ENCODE measurements at places on chromosomes 6 and 20.

GRCh38 chr6:34239500-34239825 lies 2.8 kb downstream of the HMGA1 start:
- DNase-seq: no peak

- no peak for DNase-seq
These were observed 338 bp downstream of the SRXN1 start for GRCh38 chr20:652615-653109.

DNA sequence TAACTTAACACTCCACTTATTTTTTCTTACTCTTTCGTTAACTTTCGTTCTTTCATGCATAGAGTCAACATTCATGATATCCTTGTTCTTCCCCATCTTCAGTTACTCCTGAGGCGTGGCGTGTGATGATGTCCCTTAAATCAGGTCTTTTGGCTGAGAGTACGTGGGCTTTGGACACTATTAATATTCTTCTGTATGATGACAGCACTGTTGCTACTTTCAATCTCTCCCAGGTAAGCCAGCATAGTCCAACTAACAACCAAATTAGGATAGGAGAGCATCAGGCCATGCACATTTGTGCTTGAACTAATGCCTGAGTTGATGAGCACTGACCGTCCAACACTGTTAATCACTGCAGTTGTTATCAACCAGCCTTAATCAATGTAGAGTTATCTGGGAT lies 119.6 kb downstream of the TMEM242 start:
- no peak for DNase-seq

DNA sequence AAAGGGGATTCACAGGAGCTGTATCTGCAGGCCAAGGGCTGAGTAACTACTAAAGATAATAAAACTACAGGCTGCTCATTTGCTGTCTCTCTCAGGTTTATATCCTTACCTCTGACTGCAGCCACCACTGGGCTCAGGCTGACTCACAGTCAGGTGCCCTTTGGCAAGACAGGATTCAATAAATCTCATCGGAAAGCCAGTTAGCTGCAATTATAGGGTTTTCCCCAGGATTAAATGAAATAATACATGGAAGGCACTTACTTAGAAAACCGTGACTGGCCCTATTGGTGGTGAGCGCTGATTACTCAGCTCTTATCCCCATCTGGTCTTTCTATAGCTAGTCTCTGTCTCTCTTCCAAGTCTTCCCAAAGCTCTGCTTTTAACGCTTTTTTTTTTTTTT lies 26.4 kb downstream of the RMND1 start:
- DNase-seq: no peak

DNA sequence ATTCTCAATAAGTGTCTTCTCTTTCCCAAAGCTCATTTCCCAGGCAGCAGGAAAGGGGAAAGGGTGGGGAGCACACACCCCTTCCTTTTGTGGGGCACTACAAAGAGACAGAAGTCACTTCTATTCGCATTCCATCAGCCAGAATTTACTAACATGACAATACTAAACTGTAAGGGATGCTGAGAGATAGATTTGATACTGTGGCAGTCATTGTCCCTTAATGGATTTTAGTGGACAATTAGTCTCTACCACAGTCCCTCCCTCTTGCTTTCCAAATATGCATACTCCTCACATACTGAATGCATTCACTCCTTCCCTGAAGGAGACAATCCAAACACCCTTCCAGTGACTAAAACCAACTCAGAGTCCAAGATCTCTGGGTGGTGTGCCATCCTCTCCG lies 50.5 kb downstream of the ABRACL start:
- DNase-seq: no peak

DNA sequence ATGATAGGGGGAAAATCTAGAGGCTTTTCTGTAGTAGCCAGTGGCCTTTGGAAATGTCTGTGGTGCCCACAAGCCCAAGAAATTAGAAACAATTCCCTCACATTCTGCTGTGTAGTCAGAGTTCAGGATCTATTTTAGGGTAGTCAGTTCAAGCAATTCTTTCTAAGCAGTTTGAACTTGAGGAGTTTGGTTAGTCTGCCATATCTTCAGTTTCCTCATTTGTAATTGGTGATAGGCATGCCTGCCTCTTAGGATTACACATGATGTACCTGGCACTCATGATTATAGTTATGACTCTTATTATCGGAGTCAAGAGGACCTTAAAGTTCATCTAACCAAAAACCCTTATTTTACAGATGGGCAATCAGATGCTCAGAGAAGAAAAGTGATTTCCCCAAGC lies 21.2 kb upstream of the MEP1A start:
- DNase-seq: no peak

DNA sequence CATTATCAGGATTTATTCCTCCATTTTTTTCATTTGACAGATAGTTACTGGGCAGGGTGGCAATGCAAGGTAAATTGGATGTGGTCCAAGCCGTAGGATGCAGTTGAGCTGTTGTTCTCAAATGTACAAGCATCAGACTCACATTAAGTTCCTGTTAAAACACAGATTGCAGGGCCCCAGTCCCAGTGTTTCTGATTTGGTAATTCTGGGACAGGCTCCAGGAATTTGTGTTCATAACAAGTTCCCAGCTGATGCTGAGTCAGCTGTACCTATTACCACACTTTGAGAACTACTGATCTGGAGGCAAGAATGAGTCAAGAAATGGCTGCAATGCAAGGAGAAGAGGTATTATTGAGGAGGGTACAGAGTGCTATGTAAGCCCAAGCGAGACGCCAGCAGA lies 11.7 kb downstream of the TMEM244 start:
- no peak for DNase-seq

- no peak for DNase-seq
These were observed 23.1 kb upstream of the HMGN3 start for GRCh38 chr6:79257381-79258205.

DNA sequence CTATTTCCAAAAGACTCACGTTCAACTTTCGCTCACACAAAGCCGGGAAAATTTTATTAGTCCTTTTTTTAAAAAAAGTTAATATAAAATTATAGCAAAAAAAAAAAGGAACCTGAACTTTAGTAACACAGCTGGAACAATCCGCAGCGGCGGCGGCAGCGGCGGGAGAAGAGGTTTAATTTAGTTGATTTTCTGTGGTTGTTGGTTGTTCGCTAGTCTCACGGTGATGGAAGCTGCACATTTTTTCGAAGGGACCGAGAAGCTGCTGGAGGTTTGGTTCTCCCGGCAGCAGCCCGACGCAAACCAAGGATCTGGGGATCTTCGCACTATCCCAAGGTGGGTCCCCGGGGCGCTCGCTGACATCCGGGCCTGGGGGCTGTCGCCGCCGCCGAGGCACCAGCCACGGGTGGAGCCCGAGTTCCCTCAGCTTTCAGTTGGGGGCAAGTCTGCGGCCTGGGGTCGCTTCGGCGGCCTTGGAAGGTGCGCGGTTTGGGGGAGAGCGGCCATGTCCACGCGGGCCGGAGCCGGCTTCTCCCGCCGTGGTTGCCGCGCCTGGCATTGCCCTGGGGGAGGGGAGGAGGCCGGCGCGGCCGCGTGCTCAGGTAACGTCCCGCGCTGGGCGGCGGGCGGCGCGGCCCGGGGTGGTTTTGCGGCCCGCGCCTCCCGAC lies 429 bp downstream of the AMD1 start:
- DNase-seq: no peak

DNA sequence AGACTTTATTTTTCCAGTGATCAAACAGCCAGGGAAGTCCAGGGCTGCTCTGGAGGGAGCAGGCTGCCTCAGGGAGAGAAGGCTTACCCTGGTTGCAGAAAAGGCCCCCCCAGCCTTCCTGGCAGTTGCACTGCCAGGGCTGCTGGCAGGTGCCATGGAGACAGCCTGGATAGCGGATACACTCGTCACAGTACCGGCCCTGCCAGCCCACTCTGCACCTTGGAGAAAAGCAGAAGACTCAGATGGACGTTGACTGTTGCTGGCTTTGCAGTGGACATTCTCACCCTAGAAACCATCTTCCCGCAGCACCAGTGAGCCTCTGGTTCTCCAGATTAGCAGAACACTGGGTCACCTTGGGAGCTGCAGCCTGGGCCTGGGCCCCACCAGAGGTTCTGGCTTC lies 5.4 kb downstream of the DLL1 start:
- DNase-seq: no peak

DNA sequence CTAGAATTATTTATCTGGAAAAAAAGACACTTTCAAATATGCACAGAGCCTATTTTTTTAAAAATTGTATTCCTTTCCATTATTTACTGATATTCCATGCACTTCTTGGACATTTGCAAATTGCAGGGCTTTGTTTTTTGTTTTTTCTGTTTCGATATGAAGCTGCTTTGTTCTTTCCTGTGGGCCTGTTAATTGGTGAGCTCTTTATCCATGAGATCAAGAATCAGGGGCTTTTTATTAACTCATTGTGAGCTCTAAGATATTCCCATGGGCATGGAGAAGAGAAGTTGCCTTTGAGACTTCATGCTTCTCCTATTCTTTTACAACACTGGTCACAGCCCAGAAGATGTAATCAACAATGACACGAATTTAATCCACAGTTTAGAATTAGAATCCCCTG lies 145.1 kb downstream of the SAMD5 start:
- no peak for DNase-seq

GRCh38 chr20:10239954-10240353 lies 21.3 kb downstream of the SNAP25 start:
- no peak for DNase-seq

DNA sequence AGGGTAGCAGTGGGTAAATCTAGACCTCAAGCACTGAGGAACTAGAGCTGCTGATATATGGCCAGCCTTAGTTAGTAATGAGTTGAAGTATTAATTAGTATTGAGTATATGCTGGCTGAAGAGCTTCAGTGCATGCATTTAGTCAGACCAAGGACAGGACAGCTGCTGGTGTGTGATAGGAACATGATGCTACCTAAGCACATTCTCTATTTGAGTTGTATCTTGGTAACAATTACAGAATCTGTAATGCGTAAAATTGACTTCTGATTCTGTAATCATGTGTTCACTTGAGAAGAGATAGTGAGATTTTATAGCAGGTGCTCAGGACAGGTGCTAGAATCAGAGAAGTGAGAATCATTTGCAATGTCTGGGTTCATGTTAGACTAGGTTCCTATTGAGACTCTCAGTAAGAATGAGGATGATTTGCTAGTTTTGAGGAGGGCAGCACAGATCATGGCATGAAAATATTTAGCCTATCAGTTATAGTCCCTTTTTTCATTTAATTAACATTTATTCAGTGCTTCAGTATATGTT lies 369.4 kb upstream of the HS3ST5 start:
- no peak for DNase-seq

- no peak for DNase-seq
These were observed 110.0 kb downstream of the ATG5 start for GRCh38 chr6:106215608-106216007.

DNA sequence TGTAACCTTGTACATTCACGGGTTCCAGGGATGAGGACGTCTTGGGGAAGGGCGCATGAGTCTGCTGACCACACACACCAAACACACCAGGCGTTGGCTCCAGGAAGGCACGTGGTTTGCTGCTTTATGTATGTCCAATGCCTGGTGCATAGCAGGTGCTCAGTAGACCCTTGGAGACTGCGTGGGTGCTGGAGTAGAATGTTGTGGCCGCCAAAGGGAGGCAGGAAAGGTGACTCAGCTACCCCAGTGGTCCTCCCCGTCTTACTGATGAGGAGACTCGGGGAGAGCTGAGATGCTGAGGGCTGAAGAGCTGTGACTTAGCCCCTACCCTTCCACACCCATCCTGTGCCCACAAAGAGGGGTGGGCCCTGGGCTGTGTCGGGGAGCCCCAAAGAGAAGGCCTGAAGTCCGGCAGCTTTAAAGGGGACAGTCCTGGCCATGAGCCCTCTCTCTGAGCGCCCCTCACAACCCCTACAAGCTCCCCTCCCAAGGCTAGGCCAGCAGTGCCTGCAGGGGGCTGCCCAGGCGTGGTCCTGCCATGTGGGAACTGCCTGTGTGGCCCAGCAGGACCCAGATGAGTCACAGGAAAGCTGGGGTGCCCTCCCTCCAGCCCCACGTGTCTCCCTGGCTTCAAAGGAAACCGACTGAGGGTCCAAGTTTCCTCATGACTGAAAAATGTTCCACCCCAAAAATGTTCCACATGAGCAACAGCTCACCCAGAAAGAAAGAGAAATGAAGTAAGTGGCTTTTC lies 28.0 kb upstream of the PTGIS start:
- no peak for DNase-seq

GRCh38 chr6:7691675-7692452 lies 34.0 kb upstream of the BMP6 start:
- no peak for DNase-seq

DNA sequence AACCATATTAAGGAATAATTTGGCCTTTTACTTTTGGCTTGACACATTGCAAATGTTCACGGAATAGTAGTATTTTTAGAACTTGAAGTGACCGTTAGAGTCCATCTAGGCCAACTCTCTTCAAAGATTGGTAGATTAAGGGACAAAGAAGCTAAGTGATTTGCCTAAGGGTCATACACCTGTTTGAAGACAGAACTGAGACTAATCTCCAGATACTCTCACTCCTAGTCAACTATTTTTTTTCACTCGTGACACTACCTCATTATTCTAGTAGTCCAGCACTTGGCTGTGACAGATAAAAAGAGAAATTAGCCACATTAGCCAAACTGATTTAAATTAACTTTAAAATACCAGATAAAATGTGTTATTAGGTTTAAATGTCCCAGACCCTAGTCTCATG lies 10.6 kb downstream of the ACSS2 start:
- no peak for DNase-seq

DNA sequence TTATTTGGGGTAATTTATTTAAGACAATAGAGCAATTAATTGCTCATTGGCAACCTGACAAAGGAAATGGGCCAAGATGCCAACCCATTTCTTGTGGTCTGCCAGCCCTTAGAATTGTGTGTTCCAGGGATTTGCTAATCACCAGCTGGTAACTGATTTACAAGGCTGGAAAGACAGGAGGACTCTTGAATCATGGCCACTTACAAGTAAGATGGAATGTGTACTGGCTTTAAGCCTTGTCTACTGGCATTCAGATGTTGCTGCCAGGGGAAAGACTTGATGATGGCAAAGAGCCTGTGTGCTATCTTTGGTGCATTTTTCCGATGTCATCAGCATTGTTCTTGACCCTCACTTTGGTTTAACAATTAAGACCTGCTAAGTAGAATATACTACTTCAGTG lies 91.0 kb downstream of the BCKDHB start:
- no peak for DNase-seq

DNA sequence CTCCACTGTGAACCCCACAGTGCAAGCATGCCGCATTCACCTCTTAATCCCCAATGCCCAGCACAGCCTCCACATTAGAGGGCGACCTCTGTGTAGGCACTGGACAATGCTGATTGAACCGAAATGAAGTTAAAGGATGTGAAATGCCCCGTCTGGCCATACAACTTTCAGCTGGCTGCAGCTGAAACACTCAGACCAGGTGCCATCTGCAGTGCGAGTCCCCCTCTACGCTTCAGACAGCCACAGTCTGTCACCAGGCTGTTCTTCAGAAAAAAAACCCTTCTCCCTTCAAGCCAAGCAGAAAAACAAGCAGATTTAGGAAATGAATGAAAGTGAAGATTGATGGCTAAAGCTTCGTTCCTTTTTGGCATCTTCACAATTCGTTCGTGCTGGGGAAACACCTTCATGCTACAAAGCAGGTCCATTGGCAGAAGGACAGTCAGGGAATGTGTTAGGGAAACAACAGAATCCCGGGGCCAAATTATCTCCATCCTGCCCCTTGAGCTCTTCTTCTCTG lies 44.7 kb downstream of the TNFAIP3 start:
- no peak for DNase-seq

- DNase-seq: no peak
These were observed 29.1 kb downstream of the TRAM2 start for GRCh38 chr6:52547647-52548352.

GRCh38 chr6:69819138-69819537 lies 22.3 kb upstream of the LMBRD1 start:
- DNase-seq: no peak
